HTR-8/SVneo (cell line): ENCODE measurements at places on chromosomes 7 and 10.

DNA sequence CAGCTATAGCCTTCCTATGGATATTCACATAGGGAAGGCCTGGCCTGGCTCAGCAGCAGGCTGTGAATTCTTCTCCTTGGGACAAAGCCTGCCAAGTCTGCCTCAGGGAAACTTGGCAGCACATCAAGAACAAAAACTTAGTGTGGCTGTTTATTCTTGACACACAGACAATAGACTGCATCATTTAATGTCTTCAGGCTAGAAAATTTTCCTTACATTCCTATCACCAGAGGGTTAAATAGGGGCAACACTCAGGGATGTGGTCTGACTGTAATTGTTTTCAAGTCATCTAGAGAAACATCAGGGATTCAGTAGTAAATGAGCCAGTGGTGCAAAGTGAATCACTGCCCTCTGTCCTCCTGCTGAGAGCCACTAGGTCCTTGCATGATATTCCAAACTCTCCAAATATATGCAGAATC is 137.3 kb downstream of the SEMA3C start:
- DNase-seq: peak; percentile 41

GRCh38 chr10:112832361-112832878 is 117.6 kb upstream of the TCF7L2 start:
- no peak for DNase-seq

DNA sequence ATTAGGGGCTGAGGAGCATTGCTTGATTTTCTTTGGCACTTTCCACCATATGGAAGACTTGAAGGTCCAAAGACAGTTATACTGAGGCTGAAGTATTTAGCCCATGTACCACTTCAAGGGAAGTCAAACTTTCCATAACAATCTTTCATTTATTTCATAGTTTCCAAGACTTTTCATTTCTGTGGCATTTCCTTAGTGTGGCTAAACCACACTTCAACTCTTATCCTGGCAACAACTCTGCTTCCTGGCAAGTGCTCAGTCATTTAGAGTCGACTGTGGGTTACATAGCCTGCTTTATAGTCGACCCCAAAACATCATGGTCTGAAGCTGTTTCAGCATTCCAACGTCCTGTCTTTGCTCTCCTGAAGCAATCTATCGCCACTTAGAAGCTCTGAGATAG is 343.0 kb upstream of the SEMA3D start:
- DNase-seq: no peak

- DNase-seq: no peak
Measured at GRCh38 chr10:122022276-122022675, 33.3 kb downstream of the TACC2 start.
